ENCODE measurements at places on chromosomes 1 and 21.

DNA sequence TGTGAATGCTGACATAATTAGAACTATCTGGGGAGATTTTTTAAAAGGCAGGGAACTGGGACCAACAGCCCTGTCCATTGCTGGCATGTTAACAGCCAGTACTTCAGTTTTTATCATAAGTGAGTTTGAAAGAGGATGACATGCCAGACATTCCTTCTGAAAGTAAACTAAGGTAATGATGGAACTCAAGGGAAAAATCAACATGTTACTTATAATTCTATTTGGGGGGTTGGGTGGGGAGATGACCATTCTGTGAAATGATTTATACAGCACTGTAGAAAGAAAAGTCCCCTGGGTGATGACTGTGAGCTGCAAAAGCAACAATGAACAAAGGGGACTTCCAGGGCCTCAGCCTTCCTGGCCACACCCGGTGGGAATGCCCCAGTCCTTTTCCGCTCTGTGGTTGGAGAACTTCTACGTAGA lies 5.4 kb upstream of the LAMC2 start:
- peak; percentile 28 for DNase-seq

GRCh38 chr1:2585318-2586092 lies 1.1 kb upstream of the PRXL2B start:
- peak; percentile 82 for DNase-seq

DNA sequence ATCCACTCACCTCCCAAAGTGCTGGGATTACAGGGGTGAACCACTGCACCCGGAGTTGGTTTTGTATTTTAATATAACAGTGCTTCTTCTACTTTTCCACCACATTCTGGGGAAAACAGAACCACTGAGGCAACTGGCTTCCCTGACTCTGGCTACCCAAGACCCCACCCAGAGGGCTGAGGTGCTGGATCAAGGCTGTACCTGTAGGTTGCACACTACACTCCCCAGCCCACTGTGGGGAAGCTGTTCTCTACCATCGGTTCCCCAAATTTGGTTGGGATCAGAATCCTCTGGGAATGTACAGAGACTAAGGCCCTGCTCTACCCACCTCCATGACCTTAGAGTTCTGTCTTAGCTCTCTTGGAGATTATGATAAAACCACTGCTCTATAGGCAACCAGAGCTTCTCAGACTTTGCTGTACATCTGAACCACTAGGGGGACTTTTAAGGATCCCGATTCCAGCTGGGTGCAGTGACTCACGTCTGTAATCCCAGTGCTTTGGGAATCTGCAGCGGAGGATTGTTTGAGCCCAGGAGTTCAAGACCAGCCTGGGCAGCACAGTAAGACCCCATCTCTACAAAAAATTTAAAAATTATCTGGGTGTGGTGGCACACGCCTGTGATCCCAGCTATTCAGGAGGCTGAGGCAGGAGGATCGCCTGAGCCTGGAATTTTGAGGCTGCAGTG lies 51.6 kb downstream of the GNG4 start:
- no peak for DNase-seq

GRCh38 chr1:203843435-203843834 lies 18.0 kb upstream of the SNRPE start:
- DNase-seq = no peak

DNA sequence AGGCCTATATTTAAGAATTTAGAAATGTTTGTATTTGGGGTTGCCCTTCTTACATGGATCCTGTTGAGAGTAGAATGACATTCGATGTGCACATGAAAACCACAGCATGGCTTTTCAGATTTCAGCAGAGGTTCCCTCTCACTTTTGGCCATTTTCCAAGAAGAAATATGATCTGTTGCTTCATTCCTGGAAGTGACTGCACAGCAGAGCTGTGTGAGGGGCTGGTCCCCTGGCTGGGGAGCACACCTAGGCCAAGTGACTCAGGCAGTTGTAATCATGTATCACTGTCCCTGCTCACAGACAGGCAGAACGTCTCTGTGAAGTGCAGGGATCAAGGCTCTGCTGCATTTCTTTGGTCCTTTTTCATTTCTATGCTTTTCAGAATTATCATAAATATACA lies 32.3 kb downstream of the AGT start:
- DNase-seq = no peak

- DNase-seq = no peak
Measured at GRCh38 chr1:114219172-114219868, 65.7 kb upstream of the SYT6 start.

DNA sequence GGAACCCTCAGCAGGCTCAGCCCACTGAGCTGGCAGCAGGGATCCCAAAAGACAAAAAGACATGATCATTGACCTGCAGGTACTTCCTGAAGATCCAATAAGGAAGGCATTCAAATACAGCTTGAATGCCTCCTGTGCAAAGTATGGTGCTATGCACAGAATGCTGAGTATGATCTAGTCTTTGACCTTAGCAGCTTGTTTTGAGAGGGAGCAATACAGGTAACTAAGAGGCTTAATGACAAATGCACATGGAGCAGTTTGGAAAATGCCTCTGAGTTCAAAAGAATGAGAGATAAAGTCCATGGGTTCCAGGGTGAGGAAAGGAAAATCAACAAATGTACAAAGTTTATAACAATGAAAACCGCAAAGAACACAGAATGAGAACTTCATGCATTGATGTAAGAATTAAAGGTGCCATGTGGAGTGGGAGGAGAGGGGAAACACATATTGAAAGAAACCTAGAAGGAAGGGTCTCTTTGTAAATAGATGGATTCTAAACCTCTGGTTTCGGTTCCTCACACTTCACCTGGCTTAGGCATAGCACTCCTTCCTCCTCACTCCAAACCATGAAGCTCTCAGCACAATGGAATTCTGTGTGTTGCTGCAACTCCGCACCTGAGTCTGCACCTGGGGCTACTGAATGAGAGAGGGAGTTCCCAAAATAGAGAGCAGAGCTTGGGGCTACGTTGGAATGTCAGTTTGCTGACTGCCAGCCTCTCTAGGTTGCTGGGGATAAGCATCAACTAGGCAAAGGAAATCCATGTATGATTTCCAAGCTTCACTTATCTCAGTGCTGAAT lies 77.6 kb downstream of the PLXNA2 start:
- no peak for DNase-seq

DNA sequence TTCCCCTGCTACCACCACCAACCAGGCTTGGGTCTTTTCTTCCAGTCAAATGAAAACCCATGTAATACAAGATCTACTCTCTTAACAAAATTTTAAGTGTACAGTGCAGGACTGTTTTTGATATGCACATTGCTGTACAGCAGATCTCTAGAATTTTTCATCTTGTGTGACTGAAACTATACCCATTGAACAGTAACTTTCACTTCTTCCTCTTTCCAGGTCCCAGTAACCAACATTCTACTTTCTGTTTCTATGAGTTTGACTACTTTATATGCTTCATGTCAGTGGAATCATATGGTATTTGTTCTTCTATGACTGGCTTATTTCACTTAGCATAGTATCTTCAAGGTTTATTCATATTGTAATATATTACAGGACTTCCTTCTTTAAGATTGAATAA lies 45.3 kb upstream of the PLPPR4 start:
- DNase-seq = no peak

GRCh38 chr1:164609089-164609488 lies 50.1 kb downstream of the PBX1 start:
- DNase-seq = no peak

- no peak for DNase-seq
Measured at GRCh38 chr1:26376050-26376449, 3.5 kb upstream of the ZNF683 start.

GRCh38 chr1:103365860-103366569 lies 159.5 kb upstream of the RNPC3 start:
- DNase-seq = no peak

- no peak for DNase-seq
Measured at GRCh38 chr1:84122780-84123382, 21.2 kb upstream of the PRKACB start.

DNA sequence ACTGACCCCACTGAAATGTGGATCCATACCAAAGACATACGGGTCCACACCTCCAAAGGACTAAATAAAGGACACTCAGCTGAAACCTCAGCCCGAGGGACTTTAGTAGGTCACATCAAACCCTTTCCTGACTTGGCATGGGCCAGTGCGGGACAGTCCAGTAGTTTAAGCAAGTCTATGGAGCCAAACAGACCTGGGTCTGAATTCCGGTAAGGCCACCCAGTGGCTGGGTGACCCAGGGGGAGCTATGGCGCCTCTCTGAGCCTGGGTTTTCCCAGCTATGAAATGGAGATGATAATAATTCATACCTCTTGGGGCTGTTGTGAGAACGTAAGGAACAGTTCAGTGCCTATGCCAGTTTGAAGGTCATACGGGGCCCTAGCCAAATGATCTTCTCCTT lies 36.2 kb upstream of the ZBTB40 start:
- no peak for DNase-seq

GRCh38 chr1:7856345-7856744 lies 3.5 kb upstream of the UTS2 start:
- DNase-seq = no peak

- no peak for DNase-seq
Measured at GRCh38 chr1:7558921-7559869, 211.9 kb upstream of the VAMP3 start.

DNA sequence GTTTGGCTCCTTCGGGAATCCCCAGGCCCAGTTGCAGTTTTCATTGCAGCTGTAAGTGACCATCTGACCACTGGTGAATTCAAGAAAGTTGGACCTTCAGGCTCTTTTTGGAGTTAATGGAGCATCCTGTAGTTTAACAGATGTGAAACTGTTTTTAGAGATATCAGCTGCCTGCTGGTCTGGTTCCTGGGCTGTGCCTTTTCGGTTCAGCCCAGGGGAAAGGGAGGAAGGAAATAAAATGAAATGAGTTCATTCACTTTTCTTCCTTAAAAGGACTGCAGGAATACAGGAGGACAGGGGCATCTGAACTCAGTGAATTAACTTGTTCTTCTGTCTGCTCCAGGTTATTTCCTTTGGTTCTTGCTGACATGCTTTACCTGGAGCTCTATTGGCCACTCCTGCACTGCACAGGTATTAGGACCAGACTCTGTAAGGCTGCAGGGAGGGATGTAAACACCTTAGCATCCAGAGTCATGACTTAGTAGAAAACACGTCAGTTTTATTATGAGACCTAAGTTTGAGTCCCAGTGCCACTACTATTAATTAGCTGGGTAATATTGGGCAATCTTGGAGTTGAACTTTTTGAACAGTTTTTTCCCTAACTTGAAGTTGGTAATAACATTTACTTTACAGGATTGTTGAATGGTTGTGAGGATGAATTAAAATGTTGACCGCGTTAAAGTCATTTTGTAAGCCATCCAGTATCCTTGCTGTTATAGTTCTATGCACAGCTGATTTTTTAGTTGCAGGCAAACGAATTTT lies 83.6 kb downstream of the LRRC8D start:
- DNase-seq = no peak

DNA sequence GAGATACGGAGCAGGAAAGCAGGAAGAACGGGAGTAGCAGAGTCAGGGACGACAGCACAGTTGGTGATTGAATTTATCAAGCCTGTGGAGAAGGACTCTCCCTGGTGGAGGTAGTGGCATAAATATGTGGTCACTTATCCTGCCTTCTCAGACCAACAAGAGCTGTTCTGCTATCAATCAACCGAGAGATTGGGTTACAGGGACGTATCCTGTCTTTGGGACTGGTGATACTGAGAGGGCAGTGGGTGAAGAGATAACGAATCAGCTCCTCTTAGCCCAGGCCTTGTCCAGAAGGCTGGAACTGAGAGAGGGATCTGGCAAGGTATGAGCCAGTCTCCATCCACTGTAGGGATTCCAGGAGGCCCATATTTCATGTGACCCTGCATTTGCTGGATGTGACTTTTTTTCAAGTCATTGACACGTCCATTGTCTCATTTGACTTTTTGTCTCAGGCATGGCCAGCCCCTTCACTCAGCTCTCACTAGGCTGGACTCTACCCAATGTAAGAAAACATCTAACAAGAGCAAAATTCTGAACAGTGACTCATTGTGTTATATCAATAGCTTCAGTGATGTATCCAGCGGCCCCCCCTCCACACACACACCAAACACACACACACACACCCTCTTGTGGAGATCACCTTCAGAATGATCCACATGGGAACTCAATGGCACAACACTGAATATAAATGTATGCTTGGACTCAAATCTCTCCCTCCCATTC lies 11.3 kb downstream of the C1orf116 start:
- DNase-seq = no peak

DNA sequence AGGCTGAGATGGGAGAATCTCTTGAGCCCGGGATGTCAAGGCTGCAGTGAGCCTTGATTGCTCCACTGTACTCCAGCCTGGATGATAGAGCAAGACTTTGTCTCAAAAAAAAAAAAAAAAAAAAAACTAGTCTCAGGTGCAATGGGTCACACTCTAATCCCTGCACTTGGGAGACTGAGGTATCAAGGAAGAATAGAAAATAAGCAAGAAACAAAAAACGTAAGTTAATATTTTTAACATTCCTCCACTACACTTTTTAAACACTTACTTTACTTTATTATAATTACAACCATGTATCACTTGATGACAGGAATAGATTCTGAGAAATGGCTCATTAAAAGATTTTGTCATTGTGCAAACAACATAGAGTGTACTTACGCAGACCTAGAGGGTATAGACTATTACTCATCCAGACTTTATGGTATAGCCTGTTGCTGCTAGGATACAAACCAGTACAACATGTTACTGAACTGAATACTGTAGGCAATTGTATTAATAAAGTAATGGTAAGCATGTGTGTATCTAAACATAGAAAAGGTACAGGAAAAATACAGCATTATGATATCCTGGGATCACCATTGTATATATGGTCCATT lies 1244.1 kb upstream of the ADGRL4 start:
- no peak for DNase-seq

DNA sequence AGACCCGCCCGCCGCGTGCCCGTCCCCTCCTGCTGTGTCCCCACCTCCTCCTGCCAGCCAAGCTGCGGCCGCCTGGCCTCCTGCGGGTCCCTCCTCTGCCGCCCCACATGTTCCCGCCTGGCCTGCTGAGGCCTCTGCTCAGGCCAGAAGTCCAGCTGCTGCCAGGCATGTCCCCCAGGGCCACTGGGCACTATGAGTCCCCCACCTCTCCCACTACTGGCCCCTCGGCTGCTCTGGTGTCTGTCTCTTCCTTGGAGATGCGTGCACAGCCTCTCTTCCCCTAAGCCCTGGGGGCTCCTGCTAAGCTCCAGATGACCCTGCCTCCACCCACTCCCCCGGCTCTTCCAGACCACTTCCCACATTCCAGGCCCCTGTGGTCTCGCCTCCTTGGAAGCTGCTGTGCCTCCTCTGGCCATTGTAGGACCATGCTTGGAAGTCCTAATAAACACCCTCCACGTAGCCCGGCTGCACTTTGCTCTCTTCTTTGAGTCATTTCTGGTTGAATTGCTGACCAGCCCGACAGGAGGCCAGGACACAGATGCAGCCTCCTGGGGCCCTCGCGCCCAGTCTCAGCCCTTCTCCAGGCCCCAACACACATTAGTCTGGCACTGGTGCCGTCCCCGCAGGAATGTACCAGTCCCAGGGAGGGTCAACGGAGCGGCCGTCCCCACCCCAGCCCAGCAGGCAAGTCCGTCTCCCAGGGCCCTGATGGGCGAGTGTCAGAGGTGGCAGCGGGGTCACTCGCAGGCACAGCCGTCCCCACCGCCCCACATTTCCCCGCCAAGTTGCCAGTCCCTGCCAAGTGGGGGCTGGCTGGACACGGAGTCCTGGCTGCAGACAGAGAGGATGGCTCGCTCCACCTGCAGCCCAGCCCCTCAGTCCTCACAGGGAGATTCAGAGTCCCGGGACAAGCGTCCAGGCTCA lies 1.1 kb downstream of the KRTAP10-12 start:
- no peak for DNase-seq

Measured in right kidney (tissue), 9 donors.